ENCODE measurements at places on chromosomes 7 and 10.

GRCh38 chr7:64959072-64959747 lies 31.6 kb downstream of the ZNF117 start:
- no peak for DNase-seq

DNA sequence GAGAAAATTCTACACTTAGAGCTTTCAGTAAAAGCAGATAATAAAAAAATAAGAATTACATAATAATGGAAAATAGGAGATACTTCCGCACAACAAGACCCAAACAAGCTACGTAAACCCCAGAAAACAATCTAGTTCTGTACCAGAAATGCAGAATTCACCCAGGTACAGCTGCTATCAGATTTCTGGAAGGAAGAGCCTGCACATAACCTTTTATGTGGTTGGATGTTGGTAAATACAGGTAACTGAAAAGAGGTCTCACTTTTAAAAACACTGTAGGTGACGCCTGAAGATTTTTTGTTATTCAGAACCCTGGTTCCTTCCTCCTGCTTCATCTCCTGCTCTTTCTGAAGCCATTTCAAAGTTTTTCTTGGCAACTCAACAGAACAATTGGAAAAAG lies 29.9 kb downstream of the PANK1 start:
- DNase-seq, result no peak

DNA sequence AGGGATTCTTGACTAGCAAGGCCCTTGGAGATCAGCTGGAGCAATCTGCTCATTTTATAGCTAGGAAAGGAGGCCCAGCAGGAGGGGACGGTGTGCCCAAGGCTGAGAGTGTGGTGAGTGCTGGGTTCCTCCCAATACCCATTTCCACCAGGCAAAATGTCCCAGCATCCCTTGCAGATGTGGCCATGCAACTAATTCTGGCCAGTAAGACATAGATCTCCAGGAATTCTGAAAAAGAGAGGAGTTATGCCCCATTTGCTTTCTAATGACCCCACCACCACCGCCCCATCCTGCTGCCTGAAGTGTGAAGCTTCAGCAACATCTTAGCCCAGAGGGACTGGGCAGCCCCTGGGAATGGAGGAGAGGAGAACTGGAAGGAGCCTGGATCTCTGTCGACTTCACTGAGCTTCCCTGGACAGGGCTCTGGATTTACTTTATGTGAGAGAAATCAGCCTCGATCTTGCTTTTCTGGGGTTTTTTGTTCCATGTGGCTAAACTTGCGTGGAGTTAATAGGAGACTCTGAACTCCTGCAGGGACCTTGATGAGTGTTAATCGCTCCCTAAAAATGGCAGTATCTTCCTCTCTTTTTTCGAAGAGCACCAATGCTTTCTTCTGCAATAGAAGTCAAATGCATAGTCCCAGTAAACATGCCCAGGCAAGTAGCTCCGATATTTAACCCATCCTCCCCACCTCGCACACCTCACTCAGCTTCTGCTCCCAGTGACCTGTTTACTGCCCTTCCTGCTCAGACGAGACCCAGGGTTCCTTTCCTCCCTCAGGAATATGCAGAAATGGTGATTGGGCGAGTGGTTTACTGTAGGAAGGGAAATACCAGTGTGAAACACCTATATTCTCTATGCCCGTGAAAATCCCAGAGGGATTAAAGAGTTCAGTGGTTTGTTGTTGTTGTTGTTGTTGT lies 127.5 kb upstream of the GPR26 start:
- DNase-seq, result no peak

- DNase-seq, result no peak
Observed at GRCh38 chr10:115049318-115049717, 43.8 kb upstream of the ATRNL1 start.

- DNase-seq, result no peak
Observed at GRCh38 chr10:117165538-117166417, 27.7 kb upstream of the VAX1 start.

- no peak for DNase-seq
Observed at GRCh38 chr10:43196131-43196980, 58.1 kb downstream of the CSGALNACT2 start.

DNA sequence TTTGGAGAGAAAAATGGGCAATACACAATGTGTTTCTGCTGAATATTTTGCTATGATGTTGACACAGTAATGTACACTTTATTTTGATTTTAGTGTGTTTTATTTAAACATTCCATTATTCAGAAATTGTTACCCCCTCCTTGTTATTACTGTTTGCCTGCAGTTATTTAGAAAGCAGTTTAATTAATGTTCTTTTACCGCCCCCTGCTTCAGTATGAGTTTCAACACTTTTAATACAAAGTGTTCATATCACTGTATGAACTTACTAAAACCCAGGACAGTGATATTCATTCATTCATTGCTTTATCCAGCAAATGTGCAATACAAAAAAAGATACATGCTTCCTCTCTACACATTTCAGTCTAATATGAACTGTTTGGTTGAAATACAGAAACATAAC lies 159.3 kb downstream of the AUTS2 start:
- no peak for DNase-seq

- no peak for DNase-seq
Observed at GRCh38 chr7:128202287-128202957, 38.7 kb upstream of the LEP start.

GRCh38 chr7:118696879-118697278 lies 472.4 kb downstream of the ANKRD7 start:
- DNase-seq, result no peak

- no peak for DNase-seq
Observed at GRCh38 chr7:35697414-35698175, 2.7 kb upstream of the HERPUD2 start.

DNA sequence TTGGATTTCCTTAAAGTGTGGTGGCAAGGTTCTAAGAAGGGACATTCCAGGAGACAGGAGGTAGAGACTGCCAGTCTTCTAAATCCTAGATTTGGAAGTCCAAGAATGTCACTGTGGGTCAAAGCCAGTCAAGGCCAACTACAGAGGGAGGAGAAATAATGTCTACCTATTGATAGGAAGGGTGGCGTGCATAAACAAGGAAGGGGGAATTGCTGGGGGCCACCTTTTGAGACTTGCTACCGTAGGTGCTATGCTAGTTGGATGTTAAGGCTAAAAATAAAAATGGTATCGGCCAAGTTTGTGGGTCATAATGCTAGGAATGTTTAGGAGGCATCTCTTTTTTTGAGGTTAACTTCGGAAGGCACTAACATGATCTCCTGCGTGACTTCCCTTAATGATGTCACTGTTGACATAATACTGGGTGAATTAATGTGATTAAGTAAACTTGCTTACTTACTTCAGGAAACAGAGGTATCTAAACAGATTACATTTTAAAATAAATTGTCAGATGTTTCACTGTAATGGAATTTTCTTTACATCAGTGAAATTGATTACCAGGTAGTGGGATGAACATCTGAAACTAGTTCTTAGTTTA lies 4.8 kb downstream of the BTRC start:
- DNase-seq, result no peak

DNA sequence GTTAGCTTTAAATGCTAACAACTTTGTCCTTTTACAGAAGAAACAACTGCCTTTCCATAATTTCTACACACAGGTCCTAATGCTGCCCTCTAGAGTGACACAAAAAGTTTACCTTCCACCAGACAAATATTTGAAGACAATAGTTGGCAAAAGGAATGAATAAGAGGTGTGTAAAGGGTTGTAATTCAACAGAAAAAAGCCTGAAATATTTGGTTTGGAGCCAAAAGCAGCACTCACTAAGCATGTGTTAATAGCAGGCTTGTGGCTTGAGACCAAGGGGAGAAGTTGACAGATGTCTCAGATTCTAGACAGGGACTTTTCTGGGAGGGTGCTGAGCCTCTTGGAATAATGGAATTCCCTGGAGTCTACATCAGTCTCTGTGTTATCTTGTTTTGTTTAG lies 156.2 kb upstream of the GALNT17 start:
- no peak for DNase-seq

GRCh38 chr10:89030791-89031190 lies 40.2 kb downstream of the FAS start:
- no peak for DNase-seq

GRCh38 chr7:66279912-66280311 lies 74.8 kb downstream of the TPST1 start:
- DNase-seq, result no peak

GRCh38 chr10:30014511-30014910 lies 44.9 kb downstream of the JCAD start:
- no peak for DNase-seq

DNA sequence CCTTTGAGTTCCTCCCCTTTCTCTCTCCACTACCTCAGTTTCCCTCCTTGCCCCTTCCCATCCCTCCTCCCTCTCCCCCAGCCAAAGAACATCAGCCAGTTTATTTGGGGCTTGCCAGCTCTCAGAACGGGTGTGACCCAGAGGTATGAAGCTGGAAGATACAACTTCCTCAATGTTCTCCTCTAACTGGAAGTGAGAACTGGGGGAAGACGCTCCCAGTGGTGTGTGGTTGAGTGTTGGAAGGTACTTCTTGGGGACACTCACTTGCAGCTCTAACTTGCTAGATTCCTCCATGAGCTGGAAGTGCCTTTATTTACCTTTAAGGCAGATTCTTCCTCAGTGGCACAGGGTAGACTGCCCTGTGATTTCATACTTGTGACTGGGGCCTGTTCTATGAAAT lies 110.5 kb upstream of the HABP2 start:
- no peak for DNase-seq

GRCh38 chr7:121755286-121755685 lies 117.7 kb upstream of the PTPRZ1 start:
- no peak for DNase-seq

DNA sequence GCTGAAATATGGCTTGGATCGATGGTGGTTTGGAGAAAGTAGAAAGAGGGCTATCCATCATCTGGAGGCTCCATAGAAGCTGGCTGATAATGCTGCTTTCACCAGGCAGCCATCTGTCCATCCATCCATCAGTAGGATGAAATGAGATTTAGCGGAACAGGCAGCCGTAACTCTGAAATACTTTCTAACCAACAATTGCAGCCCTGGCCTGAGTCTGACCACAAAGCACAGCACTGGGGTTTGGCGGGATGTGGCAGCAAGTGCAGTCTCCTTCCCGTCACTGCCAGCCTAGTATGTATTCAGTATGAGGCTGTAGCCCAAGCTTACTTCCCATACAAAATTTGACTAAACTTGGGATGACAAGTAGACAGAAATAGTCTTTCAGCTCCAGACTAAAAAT lies 38.0 kb downstream of the R3HCC1L start:
- no peak for DNase-seq

- no peak for DNase-seq
Observed at GRCh38 chr7:149427096-149427680, 33.7 kb downstream of the ZNF777 start.

DNA sequence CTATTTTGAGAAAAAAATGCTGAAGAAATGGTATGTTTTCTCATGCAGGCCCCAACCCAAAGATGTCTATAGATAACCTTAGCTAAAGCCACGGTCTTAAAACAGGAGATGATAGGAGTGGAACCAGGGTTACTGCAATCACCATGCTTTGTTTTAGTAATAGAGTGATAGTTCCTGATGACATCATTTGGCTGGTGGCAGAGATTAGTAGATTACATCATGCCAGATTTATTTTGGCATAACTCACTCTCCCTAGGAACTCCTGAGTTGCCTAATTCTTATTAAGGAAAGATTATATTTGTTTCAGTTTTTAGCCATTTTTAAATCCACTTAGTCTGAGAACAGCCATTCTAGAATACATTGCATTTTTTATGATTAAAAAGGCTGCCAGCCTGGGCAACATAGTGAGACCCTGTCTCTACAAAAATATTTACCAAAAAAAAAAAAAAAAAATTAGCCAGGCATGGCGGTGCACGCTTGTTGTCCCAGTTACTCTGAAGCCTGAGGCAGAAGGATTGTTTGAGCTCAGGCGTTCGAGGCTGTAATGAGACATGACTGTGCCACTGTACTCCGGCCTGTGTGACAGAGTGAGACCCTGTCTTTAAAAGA lies 17.8 kb downstream of the ENO4 start:
- no peak for DNase-seq

DNA sequence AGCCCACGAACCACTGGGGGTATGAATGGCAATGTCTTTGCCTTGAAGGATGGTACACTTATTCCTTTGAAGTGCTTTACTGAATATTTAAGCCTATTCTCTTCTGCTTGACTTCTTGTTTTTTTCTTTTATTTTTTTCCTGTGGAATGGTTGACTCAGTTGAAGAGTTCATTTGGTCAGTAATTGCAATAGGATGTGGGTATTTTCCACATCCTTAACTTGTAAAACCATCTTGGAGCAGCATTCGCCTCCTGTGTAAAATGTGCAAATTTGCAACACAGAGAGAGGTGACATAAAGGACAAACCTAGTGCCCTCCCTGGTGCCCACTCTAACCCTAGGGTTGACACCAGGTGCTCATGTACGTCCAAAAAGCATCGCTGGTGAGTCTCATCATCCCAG lies 347.0 kb downstream of the GATA3 start:
- no peak for DNase-seq

GRCh38 chr7:27032839-27033238 lies 63.0 kb downstream of the HOXA1 start:
- DNase-seq, result no peak

DNA sequence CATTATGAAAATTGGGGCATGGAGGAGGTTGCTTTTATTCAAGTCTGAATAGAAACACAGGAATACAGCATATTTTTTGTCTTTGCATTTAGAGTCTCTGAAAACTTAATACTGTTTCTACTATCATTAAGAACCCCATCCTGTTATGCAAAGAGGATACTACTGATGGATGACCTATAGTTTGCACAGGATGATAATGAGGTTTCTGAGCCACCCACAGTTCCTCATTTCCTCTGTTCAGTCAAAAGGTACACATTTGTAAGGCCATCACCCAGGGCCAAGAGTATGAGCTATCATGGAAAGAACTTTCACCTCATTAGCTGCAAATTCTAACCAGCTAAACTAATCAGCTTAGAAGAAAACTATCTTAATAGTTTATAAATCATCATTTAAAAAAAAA lies 213.0 kb upstream of the CHRM2 start:
- no peak for DNase-seq

DNA sequence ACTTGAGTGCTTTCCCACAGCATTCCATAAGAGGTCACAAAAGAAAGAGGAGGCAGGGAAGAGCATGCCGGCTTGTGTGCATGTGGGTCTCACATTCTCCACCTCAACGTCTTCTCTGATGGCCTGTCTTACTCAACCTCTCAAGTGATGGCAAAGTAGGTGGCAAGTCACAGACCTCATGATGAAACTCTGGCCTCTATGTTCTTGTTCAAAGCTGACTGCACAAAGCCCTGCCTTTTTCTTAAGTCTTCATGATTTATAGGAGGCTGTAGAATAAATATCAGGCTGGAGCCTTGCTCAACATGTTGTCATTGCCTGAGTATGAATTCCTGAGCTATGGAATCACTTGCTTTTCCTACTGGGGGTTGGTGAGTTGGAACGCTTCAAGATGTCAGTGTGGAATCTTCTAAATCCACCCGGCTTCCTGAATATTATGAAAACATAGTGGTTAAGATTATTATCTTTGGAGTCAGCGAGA lies 213.6 kb upstream of the INHBA start:
- DNase-seq, result no peak

DNA sequence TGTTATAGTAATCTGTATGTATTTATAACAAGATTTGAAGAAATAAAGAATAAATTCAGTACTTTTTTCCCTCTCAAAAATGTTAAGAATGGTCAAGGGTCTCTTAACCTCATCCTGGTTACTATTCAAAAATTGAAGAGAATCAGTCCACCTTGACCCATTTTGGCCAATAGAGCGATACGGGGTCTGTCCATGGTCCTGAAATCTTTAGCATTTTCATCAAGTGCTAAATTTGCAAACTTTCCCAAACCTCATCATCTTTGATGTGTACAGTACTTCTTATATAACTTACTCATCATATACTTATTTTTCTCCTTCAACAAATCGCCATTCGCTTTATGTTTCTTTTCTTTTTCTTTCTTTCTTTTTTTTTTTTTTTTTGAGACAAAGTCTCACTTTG lies 23.6 kb downstream of the TMEM178B start:
- DNase-seq, result no peak

- DNase-seq, result no peak
Observed at GRCh38 chr7:22377703-22378102, 20.7 kb upstream of the RAPGEF5 start.
